ENCODE measurements at places on chromosomes 7 and 10.

DNA sequence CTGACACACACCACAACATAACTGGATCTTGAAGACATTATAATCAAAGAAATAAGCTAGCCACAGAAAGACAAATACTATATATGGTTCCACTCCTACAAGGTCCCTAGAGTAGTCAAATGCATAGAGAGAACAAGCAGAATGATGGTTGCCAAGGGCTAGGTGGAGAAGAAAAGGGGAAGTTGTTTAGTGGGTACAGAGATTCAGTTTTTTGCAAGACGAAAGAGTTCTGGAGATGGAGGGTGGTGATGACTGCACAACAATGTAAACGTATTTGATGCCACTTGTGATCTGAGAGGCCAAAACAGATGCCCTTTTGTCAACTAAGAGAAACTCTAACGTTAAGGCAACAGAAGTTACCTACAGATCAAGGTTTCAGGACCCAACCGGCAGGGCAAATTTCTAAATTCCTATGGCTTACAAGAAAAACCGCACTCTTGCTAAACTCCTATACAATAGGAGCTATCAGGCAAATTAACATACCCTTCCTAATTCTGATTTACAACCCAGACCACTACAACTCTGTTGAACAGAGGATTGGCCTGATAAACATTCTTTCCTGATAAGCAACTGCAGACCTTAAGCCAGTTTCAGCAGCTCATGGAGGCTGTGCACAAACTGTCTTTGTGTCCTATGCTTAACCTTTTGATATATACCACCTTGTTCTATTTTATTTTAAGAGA, 69.0 kb downstream of the FAM107B start:
- DNase-seq = no peak

DNA sequence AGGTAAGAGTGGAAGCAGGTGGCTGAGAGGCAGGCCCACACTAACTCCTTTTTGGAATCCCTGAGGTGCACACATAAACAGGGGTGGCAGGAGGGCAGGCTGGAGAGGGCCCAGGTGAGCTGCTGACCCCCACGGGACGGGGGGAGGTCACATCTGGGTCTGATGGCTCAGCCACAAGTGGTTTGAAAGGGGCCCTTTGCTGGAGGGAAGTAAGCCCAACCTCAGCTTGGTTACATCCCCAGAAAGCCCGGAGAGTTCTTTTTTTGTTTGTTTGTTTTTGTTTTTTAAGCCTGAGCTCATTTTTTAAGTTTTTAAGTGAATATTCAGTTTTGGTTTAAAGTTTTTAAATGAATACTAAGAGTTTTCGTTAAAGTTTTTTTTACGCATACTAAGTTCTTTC, 72.8 kb upstream of the CUX1 start:
- no peak for DNase-seq

GRCh38 chr10:133176546-133176945, 16.5 kb downstream of the KNDC1 start:
- DNase-seq = no peak

DNA sequence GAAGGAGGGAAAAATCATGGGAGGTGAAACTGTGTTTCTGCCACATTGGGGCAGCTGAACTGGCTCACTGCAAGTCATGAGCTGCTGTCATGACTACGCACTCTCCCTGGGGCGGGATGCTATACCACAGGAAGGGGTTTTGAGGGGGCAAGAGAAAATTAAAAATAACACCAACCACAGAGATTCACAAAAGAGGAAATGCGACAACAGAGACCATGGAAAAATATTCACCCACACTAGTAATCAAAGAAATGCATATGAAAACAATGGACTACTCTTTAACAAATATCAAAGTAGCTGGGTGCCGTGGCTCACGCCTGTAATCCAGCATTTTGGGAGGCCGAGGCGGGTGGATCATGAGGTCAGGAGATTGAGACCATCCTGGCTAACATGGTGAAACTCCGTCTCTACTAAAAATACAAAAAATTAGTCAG, 65.2 kb upstream of the TM9SF3 start:
- DNase-seq = no peak

All from lower leg skin (tissue), 4 donors.